ENCODE measurements at places on chromosomes 1 and 21.

- DNase-seq: no peak
These were observed 58.7 kb downstream of the PRDM16 start for GRCh38 chr1:3127738-3128137.

DNA sequence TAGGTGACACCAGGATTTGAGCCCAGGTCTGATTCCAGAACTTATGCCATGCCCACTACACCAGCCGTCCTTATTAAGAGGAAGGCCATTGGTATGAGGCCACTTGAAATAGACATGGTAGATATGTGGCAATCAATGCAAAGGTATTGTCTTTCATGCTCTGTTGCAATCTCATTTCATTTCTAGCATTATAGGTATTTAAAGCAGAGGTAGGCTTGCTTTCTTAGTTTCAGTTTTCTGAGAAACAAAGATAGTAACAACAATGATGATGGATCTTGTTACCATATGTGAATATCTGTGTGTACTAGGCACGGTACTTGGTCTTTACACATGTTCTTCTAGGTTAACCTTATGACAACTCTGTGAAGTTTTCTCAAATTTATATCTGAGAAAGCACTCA lies 113.1 kb downstream of the FGGY start:
- no peak for DNase-seq

DNA sequence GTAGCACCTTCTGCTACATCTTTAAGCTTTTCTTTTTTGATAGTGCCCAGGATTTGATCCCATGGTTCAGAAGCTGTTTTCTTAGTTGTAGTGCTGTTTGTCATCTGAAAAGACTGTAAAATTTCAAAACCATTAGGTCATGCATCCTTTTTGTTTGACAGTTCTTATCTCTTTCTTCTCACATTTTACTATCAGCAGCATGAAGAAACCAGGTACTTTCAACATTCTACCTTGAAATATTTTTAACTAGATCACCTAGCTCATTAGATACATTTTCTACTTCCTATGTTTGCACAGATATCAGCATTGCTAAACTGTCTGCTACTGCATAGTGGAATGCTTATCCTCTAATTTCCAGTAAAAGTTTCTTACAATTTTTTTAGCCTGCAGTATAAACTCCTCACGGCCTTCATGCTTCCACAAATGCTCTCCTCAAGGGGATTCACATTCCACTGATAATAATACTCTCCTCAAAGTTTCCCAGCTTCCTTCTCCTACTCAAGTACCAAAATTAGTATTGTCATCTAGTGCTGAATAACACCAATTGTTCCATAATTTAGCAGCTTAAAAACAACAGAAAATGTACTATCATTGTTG lies 243.9 kb upstream of the ZRANB2 start:
- no peak for DNase-seq

DNA sequence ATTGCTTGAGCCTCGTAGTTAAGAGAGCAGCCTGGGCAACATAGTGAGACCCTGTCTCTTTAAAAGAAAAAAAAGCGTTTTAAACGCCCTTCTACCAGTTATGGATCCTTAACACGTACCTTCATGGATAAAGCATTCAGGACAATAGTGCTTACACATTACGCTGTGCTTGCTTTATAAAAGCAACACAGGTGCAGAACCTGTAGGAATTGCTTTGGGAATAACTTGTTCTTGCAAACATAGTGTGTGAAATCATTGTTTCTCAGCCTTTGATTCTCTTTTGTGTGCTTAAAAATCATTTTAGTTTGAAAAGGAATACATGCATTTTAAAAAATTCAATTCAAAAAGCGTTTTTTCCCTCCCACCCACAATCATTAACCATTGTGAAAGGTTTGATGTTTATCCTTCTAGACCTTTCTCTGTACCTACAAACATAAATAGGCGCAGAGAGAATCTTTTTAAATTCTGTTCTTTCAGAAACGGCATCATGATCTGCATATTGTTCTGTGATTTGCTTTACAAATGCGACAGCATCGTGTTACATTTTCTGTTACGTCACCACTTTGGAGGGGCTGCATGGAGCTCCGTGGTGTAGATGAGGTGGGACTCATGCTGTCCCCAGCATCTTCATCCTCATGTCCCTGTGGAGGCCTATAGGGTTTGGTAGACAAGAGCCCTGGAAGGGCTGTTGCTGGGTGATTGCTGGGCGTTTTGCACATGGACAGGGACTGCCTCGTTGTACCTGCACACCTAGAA lies 54.6 kb downstream of the SPSB1 start:
- no peak for DNase-seq

GRCh38 chr1:90325168-90325567 lies 330.3 kb downstream of the ZNF326 start:
- no peak for DNase-seq

DNA sequence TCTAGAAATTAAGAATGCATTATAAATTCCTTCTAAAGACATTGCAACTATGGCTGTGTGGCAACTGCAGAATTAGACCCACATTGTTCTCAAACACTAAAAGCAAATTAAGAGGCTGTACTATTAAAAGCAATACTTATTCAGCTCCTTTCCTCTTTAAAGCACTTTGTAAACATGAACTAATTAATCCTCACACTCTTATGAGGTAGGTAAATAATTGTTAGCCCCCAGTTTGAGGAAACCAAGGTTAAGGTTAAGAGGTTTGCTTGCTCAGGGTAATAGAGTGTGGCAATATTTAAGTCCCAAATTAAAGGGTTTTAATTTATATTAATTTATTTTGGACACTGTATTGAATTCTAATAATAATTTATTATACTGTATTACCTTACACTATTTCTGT lies 553.8 kb downstream of the LRRIQ3 start:
- DNase-seq: no peak

- DNase-seq: no peak
These were observed 77.7 kb upstream of the CACNA1E start for GRCh38 chr1:181405584-181405983.

DNA sequence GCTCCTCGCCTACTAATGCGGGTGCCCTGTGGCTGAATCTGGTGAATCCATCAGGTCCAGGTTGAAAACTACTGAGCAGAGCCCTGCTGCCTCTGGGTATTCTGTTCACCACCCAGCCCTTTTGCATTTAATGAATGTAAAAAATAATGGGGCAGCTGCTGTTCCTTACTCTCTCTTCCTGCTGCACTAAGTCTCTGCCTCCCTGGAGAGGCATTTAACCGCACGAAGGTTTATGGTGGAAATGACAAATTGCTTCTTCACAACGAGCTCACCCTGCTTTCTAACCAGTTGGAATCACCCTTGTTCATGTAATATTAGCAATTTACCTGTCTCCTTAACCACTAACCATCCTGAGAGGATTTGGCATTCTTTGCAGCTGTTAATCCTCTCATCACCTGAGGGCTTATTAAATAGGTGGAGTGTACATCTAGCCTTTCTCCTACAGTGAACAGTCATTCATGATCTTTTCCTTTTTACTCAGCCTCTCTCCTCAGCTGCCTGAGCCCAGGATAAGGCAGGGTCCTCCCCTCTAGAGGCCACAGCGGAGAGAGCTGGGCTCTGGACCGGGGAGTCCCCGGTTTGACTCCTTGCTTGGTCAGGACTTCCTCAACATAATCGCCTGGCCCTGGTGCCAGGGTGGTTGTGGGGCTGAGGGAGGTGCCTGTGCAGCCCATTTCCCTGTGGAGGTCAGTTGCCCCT lies 97.6 kb downstream of the NOS1AP start:
- no peak for DNase-seq

DNA sequence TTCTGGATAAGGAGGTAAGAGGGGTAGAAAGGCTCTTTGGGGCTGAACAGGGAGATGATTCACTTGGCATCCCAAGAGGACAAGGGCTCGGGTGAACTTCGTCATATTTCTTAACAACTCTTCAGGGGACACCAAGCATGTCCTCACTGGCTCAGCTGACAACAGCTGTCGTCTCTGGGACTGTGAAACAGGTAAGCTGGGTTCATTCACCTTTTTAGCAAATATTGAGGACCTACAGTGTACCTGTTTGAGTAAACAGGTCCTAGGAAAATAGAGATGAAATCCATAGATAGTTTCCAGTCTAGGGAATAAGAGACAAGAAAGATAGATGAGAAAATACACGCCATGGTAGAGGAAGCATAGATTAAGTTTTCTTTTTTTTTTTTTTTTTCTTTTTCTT lies 2.1 kb downstream of the EIF3I start:
- no peak for DNase-seq

DNA sequence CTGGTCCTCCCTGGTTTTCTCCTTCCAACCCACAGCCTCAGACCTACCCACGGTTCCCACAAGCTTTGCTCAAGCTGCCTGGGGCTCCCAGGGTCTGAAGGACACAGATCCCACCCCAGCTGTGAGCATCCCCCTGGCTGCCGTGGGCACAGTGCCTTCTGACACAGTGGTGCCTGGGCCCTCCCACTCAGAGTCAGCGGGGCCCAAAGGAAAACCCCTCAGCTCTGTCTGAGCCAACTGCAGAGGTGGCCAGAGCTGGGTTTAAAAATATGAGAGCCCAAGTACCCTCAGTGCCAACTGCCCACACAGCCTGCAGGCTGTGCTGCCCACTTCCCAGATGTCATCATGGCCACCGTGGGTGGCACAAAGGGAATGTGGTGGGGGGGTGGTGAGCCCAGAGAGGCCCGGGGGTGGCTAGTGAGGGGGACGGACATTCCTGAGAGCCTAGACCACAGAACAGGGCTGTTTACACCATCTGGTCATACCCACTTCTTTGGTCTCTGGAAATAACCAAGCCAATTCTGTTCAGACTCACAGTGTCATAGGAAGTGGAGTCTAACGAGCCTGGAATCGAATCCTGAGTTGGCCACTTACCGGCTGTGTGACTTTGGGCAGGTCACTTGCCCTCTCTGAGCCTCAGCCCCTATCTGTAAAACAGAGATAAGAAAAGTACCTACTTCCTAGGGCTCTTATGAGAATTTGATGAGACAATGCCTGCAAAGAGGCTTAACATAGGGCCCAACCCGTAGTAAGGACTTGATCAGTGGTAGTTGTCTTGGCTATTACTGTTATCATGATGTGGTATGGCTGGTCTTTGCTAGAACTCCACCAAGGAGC lies 85.5 kb downstream of the CAMK2N1 start:
- no peak for DNase-seq

GRCh38 chr21:46066591-46067331 lies 31.2 kb upstream of the COL6A2 start:
- no peak for DNase-seq

DNA sequence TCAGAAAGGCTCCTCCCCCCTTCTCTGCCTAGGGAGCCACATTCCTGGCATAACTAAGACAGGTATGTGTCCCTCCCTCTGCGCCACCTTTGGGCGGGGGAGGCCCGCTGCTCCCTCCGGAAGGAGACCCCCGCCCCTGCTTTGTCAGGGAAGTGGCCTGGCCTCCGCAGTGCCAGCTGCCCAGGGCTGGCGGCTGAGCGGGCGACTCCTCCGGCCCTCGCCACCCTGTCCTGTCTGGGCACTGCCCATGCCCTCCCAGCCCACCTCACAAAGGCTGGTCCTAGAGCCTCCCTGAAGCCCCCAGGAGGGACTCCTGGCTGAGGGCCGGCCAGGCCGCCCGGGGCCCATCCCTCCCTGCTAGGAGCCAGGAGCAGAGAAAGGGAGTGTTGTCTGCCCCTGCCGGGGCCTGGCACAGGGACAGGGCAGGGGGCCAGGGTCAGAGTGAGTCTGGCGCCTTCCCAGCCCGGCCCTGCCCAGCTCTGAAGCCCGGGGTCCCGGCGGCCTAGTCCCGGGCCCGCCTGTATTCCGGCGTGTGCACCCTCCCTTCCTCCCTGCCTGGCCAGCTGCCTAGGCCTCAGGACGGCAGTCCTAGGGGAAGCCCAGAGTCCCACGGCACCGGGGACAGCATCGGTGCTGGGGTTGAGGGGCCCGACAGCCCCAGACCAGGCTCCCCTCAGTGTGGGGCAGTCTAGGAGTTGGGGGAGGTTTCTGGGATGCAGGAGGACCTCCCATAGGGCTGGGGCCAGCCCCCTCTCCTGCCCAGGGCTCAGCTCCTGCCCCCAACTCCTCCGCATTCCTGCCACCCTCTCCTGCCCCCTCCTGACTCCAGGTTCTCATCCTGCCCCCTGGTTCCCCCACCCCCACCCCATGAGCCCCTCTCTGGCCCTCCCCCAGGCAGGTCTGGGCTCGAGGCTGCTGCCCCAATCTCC lies 5.1 kb downstream of the AGRN start:
- DNase-seq: no peak

DNA sequence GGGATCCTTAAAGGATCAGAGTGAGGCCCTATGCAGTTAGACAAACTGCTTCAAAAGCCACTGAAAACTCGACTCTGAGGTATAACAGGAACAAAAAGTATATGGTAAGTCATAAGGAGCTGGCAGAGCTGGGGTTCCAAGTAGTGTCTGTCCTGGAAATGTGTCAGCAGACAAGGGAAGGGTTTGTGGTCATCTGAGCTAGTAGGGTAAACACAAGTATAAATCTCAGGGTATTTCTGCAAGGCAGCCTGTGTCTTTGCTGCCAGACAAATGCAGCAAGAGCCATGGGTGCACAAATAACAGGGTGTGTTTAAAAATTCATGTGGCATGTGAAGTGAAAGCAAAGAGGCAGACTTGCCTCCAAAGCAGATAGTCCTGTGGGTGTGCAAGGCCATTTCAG lies 759.0 kb upstream of the ADAMTS5 start:
- no peak for DNase-seq

GRCh38 chr1:76418531-76418930 lies 344.0 kb downstream of the ST6GALNAC3 start:
- no peak for DNase-seq

GRCh38 chr1:24379733-24380315 lies 33.8 kb downstream of the STPG1 start:
- no peak for DNase-seq

GRCh38 chr21:16454399-16454798 lies 724.6 kb downstream of the USP25 start:
- DNase-seq: no peak

DNA sequence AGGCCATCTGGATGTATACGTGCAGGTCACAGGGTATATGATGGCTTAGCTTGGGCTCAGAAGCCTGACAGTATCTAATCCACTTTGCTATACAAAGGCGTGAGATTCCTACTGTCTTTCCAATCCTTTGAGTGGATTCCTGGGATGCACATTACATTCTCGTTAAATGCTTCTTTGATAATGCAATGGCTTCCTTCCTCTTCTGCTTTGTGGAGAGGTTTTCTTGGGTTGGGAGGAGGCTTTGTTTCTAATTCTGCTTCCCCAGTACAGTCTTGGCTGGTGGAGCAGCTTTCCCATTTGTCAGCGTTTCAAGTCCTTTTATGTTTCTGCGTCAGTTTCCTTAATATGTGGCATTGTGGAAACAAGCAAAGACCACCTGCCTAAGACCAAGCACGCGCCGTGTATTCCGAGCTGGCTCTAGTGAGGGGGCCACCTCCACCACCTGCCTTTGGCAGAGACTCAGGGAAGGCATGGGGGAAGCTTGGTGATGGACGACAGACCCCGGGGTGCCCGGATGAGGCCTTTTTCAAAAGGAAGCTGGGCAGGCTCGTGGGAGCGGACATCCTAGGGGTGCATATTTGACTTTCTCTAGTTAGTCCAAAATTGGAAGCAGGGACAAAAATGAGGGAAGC lies 72.7 kb downstream of the WDR4 start:
- no peak for DNase-seq

GRCh38 chr1:53518775-53519174 lies 59.6 kb downstream of the DMRTB1 start:
- no peak for DNase-seq

- DNase-seq: no peak
These were observed 65.6 kb upstream of the DAB1 start for GRCh38 chr1:57489358-57490036.

GRCh38 chr1:33460144-33460543 lies 12.3 kb upstream of the ZSCAN20 start:
- no peak for DNase-seq

GRCh38 chr1:14606632-14607031 lies 8.1 kb downstream of the KAZN start:
- DNase-seq: no peak

GRCh38 chr1:54651608-54652007 lies 10.0 kb downstream of the MROH7 start:
- no peak for DNase-seq

- DNase-seq: no peak
These were observed 58.2 kb downstream of the ZNF644 start for GRCh38 chr1:90963651-90964050.
